ENCODE measurements at places on chromosomes 3 and 15.

- DNase-seq, result peak; percentile 23
Observed at GRCh38 chr3:61381745-61382392, 130.6 kb upstream of the FHIT start.

DNA sequence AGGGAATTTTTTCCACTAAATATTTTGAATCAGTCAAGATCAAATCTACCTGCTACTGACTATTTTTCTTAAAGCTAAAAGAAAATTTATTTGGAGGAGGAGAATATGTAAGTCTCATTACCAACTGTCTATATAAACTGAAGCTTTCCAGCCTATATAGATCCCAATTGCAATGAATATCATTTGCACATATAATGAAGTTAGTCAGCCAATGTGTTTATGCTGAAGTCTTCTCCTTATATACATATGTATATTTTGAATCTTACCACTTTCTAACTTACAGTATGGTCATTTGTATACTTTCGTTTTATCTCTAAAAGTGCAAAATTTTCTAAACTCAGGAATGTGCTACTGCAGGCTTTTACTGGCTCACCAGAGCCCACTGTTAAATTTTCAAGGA lies 136.5 kb downstream of the SYNPR start:
- no peak for DNase-seq

- DNase-seq, result no peak
Observed at GRCh38 chr15:23514484-23514883, 51.0 kb upstream of the MKRN3 start.

DNA sequence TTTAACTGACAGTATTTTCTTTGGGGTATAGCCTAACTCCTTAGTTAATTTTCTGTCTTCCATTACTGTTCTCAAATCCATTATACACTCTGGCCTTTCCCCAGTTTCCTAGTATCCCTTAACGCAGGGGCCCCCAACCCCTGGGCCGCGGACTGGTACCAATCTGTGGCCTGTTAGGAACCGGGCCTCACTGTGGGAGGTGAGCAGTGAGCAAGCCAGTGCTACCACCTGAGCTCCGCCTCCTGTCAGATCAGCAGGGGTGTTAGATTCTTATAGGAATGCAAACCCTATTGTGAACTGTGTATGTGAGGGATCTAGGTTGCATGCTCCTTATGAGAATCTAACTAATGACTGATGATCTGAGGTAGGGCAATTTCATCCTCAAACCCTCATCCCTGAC lies 75.1 kb downstream of the DOCK3 start:
- no peak for DNase-seq

- DNase-seq, result no peak
Observed at GRCh38 chr3:10992017-10992942, at the start of gene SLC6A1. TSS of gene SLC6A1 (plus strand) at chr3:10992748. CDS start at chr3:11017212, 24,464 bp downstream.

- DNase-seq, result no peak
Observed at GRCh38 chr3:128073185-128073725, 21.0 kb downstream of the SEC61A1 start.

DNA sequence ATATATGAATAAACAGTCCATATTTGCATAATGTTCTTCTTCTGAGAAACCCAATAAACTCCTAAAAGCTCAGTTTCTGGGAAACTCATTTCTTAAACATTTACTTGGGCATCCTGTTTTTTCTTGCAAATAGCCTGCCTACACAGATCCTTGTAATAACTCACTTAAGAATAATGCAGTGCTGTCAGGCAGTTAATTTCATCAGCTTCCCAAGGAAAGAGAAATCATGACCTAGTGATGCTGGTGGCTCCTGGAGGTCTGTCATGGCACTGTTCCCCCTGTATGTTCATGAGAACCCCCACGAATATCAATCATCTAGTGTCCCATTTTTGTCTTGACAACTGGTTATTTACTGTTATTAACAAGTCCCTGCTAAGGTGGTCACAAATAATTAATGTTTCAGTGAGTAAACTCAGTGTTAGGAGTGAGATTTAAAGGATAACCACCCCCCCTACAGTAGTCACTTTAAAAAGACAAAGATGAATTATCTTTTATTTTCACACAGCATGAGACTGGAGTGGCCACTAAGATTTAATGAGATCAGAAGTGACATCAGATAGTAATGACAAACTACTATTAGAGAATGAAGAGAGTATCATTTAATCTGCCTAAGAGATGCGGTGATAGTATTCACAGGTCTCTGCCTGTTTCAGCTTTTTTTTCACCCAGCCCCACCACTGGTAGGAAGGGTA lies 279.5 kb upstream of the NECTIN3 start:
- no peak for DNase-seq

- DNase-seq, result peak; percentile 83
Observed at GRCh38 chr15:63019511-63020109, 22.9 kb upstream of the TPM1 start.

DNA sequence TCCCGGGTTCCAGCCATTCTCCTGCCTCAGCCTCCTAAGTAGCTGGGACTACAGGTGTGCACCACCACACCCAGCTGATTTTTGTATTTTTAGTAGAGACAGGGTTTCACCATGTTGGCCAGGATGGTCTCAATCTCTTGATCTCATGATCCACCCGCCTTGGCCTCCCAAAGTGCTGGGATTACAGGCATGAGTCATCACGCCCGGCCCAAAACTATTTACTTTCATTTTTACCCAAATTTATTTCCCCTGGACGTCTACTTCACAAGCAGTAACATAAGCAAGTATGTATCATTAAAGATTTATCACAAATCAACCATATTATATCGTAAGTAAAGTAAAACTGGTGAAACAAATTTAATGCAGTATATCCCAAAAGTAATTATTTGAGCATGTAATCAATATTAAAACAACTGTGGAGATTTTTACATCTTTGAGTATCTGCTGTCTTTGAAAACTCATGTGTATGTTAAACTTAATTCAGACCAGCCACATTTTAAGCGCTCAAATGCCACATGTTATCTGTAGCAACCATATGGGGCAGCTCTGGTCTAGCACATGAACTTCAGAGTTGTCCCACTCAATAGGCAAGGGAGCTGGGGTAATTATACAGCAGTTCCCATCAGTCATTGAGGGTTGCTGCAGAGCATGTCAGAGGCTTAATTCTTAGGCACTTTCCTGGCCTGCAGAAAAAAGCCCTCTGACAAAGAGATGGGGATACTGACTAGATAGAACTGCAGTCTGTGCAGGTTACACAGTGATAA lies 185.7 kb upstream of the CTDSPL start:
- DNase-seq, result no peak

- DNase-seq, result no peak
Observed at GRCh38 chr15:98835876-98836275, 171.7 kb downstream of the PGPEP1L start.

GRCh38 chr3:165778456-165778855 lies 58.8 kb downstream of the BCHE start:
- DNase-seq, result no peak

DNA sequence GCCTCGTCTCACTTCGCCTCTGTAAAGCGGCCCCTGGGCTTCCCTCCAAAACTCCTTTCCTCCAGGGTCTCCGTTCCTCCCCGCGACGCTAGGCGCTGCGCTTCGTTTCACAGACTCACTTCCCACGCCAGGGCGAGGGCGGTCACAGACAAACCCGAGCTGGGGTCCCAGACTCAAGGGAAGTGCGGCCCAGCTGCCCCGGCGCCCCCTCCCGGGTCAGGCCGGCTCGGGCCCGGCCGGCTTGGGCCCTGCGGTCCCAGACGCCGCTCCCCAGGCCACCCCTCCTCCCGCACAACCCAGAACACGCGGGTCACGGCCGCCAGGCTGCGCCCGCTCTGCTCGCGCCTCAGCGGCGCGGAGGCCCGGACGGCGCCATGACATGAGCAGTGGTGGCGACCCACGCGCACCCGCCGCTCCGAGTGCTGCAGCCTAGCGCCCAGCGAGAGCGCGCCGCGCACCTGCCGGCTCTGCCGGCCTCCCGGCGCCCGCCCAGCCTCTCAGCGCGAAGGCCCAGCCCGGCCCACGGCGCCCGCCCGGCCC lies 547 bp downstream of the NUP210 start:
- DNase-seq, result no peak

Measured in EL (cell line).